ENCODE measurements at places on chromosomes 16 and 17. TPM values are rescaled to one million over a fixed set of nuclear protein-coding genes. Genes with fewer than 3 reads are reported as not detected.
A peak's percentile ranks its signal among the peaks of the same experiment; 100 is the strongest.

Gene SRCIN1
- polyA plus RNA-seq, result 68.2 TPM

Gene ELAC2
- 64.4 TPM for polyA plus RNA-seq

Gene KRTAP9-2
- not detected for polyA plus RNA-seq

Gene ACSM2A
- polyA plus RNA-seq, result 0.71 TPM

Gene SOX8
- 200 TPM for polyA plus RNA-seq

Gene PRKCA
- polyA plus RNA-seq, result 51.3 TPM

Gene SLC6A2
- 0.14 TPM for polyA plus RNA-seq

- no peak for DNase-seq
Observed at GRCh38 chr16:31350275-31351005, 4.5 kb upstream of the ITGAX start.

GRCh38 chr16:66150698-66151482 is 215.6 kb upstream of the CDH5 start:
- no peak for DNase-seq

DNA sequence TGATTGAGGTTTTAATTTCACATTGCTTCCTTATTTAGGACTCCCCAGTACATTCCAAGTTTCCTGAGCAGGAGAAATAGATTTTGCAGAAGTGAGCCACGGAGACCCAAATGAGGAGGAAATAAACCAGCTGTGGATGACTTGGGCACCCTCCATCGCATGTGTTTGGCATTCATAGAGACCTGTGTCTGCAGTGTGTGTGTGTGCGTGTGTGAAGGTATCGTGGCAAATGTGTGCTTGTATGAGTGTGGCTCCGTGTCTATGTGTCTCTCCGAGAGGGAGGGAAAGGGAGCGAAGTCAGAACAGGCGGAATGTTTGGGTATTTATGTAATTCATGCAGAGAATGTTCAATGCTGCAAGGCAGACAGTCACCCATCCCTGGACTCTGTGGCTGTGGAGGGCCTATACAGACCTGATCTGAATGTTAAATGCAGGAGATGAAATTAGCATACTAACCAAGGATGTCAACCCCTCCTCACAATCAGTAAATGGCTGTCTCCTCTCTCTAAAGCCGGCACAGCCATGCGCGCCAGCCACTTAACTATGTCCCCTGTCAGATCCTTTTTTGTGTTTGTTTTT is 186.0 kb upstream of the ZFHX3 start:
- peak; percentile 54 for DNase-seq

- peak; percentile 86 for DNase-seq
Observed at GRCh38 chr16:67013823-67014633, 14.9 kb upstream of the CBFB start.

- DNase-seq, result no peak
Observed at GRCh38 chr16:50681021-50681885, at the start of gene SNX20. TSS of gene SNX20 (minus strand) at chr16:50681312. CDS start at chr16:50677526, 3,786 bp downstream.

- peak; percentile 66 for DNase-seq
Observed at GRCh38 chr16:56513972-56514371, 5.9 kb downstream of the BBS2 start.

- no peak for DNase-seq
Observed at GRCh38 chr17:41334385-41335305, 16.0 kb downstream of the KRT33A start.

DNA sequence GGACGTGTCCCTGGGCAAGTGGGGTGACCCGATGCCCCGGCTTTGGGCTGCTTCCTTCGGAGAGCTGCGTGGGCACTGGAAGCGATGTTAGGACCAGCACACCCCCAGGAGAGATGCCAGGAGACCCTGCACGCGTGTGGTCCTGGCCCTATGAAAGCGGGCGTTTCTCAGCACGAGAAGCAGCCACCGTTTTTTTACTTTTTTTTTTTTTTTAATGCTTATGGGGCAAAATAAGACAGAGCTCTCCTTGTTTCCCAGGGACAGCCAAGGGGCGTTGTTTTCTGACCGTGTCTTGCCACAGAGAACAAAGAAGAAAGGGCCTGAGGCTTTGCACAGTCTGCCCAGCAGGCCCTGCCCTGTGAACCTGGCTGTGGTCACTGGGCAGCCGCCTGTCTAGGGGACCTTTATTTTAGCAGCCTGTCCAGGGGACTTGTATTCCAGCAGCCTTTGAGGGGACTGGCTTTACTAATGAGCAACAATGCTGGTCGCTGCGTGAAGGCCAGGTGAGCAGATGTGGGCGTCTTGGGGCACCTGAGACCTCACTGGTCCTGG is 996 bp downstream of the SLC25A10 start:
- peak; percentile 54 for DNase-seq

DNA sequence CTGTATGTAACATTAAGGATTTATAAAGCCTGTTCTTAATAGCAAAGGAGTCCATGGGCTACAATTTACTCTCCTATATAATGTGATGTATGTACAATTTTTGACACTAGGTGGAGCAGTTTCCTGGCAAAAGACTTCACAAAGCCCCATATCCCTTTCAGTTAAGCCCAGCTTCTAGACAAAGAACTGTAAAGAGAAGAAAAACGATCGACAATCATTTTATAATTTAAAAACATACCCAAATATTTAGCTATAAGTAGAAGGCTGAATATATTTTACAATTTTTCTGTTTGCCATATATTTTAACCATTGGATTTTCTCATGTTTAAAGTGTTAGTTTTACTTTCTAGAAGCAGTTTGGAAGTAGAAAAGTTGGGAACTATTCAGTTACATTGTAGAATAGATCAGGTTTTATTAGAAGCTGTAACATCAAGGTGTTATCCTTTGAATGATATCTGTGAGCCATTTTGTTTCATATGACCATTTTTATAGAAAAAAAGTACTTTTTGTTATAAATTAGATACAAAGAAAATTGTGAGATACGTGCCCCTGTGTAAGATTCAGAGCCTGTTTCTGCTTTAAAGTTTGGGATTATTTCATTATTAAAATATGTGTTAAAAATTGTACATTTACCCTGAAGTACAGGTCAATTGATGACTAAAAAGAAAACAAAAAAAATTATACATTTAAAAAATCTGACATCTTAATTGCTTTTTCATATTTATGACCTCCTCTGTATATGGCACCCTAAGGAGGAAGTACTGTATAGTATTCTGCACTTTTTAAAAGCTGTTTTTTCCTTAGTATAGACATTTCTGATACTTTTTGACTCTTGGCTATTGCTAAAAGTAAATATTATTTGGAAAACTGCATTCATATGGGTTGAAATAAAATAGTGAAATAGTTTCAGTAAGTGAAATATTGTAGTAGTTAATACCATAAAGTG is 46.3 kb downstream of the VMP1 start:
- peak; percentile 94 for DNase-seq

DNA sequence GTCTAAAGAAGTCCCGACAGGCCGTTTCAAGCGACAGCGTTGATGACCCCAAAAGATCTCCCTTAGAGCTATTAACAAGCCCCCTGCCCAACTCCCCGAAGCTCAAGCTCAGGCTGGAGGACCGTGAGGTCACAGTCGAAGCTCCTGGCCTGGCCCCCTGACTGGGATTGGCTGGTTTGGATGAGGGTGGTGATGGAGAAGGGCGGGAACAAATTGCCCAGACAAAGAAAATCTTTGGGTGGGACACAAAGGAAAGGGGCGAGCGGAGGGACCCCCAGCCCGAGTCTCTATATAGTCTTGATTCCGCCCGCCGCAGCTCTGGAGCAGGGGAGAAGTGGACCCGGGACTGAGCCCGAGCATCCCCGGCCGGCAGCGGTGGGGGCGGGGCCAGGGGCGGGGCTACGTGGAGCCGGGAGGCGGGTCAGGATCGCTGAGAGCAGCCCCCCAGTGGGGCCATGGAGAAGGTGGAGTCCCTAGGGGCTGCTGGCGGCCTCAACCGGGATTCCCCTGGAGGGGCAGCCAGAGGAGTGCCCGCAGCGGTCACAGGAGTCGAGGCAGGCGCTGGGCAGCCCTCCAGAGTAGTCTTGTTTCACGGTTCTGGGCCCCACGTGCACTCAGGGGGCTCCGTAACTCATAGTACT is 982 bp upstream of the NEURL4 start:
- peak; percentile 96 for DNase-seq

GRCh38 chr17:74525781-74526288 is 5.4 kb downstream of the CD300LB start:
- DNase-seq, result no peak

DNA sequence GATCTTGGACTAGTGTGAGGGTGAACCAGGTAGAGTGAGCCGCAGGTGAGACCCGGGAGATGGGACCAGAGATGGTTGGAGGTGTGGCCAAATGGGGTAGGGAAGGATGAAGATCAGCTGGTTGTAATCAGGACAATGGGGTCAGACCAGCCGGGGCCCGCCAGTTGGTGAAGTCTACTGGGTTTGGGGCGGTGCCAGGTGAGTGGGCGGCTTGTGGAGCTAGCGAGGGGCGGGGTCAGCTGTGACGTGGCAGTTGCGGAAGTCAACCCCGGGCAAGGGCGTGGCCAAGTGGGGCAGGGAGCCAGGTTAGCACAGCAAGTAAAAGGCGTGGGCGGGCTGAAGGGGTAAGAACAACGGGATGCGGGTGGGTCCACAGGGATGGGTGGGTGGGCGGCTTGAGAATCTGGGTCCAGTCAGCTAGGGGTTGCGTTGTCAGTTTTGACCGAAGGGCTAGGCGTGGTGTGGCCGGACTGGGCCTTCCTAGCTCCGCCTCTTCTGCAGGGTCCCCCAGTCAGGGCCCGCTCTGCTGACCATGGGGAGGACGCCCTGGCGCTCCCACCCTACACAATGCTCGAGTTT is 25.5 kb upstream of the ALKBH5 start:
- DNase-seq, result peak; percentile 79

GRCh38 chr17:68783861-68784260 is 171.3 kb downstream of the ABCA8 start:
- no peak for DNase-seq

- peak; percentile 96 for DNase-seq
Observed at GRCh38 chr17:7045492-7046126, 1.7 kb upstream of the SLC16A11 start.

DNA sequence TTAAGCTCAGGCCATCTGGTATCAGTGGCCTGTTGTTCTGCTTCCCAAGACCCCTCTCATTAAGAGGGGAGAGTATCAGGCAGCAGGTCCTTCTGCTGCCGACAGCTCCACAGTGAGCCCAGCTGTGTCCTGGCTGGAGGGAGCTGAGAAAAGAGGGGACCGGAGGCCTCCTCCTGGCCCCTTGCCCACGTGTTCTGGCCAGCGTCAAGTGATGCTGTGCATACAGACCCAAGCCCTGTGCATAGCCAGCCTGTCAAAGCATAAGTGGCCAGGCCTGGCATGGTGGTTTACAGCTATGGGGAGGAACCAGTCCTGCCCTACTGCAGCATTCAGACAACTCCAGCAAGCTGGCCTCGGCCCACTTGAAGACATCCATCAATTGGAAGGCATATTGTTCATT is 48.0 kb downstream of the ABCC6 start:
- DNase-seq, result no peak

- DNase-seq, result no peak
Observed at GRCh38 chr17:38560503-38561318, 45.0 kb downstream of the SRCIN1 start.
